ENCODE measurements at places on chromosomes 7 and 10. TPM values are rescaled to one million over a fixed set of nuclear protein-coding genes. Genes with fewer than 3 reads are reported as not detected.

GRCh38 chr10:43815181-43815885 is 166.7 kb upstream of the ZNF32 start:
- no peaks in the 10 kb centered on the region for H3K27me3 ChIP-seq
- no peak for DNase-seq
- H3K4me1 ChIP-seq, result no peaks in the 10 kb centered on the region
- H3K36me3 ChIP-seq, result no peaks in the 10 kb centered on the region
- H3K27ac ChIP-seq, result no peak overlapping the region
- H3K4me3 ChIP-seq, result no peak overlapping the region

DNA sequence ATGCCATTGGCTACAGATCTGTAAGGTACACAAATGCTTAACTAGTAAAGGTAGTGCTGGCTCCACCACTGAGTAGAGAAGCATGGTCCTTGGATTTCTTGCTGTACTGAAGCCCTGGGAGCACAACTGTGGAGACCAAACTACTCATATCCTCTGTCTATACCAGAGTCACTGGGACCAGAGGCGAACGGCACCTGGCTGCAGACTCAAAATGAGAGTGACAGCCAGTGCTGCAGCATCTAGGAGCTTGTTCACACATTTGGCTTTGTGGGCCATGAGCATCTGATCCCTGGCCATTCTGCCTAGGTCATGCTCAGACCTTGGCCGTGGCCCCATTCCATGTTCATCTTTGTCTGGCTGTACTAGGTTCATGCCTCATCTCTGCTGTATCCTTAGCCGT is 31.9 kb downstream of the LRRC18 start:
- no peaks in the 10 kb centered on the region for H3K27me3 ChIP-seq
- H3K4me1 ChIP-seq, result no peaks in the 10 kb centered on the region
- no peaks in the 10 kb centered on the region for H3K36me3 ChIP-seq
- DNase-seq, result peak; percentile 11
- H3K4me3 ChIP-seq, result no peak overlapping the region

DNA sequence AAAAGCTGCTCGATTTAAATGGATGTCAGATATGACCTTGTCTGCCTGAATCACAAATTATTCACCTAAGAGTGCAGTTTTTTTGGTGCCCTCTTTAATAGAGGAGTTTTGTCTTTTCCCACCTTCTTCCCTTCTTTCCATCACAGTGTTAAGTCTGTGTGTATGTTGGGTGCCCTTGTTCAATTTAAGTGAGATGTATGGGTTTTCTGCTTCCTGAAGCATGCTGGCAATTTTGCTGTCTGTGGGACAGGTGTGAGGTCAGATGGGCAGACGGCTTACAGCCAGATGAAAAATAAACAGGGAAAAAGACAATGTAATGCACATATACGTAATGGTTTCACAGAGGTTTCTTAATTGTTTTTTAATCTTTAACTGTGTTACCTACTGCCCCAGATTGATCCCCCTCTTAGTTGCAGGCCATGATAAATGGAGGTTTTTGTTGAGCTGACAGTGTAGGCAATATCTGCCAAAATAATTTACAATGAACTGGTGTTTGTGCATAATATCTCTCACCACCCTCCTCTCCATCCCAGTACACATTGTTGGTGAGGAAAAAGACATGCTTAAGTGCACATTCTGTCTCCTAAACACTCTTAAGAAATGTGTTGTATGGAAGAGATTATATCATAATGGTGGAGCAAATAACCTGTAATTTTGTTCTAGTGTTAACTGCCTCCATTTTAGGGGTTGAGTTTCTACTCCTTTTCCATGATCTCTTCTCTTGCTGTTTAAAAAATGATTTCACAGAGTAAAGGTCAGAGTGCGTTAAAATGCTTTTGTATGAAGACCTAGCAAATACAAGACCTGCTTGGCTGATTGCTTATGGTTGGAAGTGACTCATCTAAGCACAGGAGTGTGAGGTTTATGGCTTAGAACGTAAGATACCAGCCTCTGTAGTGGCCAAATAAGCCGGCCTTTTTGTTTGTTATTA is 123.9 kb downstream of the LRRC4 start:
- H3K4me3 ChIP-seq, result no peak overlapping the region
- no peaks in the 10 kb centered on the region for H3K36me3 ChIP-seq
- peak; percentile 86 for DNase-seq
- H3K27me3 ChIP-seq, result no peaks in the 10 kb centered on the region
- peaks cover 53% of the 10 kb centered on the region for H3K4me1 ChIP-seq
- H3K27ac ChIP-seq, result peak overlapping the region; percentile 61

DNA sequence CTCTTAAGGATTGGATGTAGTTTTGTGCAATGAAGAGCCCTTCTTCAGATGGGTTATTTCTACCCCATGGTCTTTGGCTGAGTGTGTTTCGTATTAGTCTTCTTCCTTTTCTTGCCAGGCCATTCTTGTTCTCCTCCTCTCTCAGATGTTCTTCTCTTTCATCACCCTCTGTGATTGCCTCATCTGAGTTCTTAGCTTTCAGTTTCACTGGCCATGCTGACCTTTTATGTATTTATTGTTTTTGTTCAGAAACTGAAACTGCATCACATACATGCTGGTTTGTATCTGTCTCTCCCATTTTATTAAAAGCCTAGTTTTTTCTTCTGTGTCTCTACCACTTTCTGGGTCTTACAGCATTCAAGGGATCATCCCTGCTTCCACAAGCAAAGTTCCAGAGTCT is 21.7 kb upstream of the PCGF5 start:
- H3K4me1 ChIP-seq, result peaks cover 14% of the 10 kb centered on the region
- peak; percentile 90 for DNase-seq
- no peaks in the 10 kb centered on the region for H3K27me3 ChIP-seq
- H3K4me3 ChIP-seq, result no peak overlapping the region

COL17A1 gene
- 8.8 TPM for polyA plus RNA-seq

- no peaks in the 10 kb centered on the region for H3K4me1 ChIP-seq
- no peak overlapping the region for H3K4me3 ChIP-seq
- H3K27ac ChIP-seq, result no peak overlapping the region
- H3K27me3 ChIP-seq, result no peaks in the 10 kb centered on the region
- H3K36me3 ChIP-seq, result no peaks in the 10 kb centered on the region
These were observed 126.6 kb downstream of the EMX2 start for GRCh38 chr10:117669122-117669521.

GRCh38 chr10:132394936-132395703 is 1.9 kb upstream of the PWWP2B start:
- peak overlapping the region; percentile 49 for H3K4me3 ChIP-seq
- H3K27ac ChIP-seq, result peak overlapping the region; percentile 83
- peaks cover 49% of the 10 kb centered on the region for H3K4me1 ChIP-seq
- DNase-seq, result no peak

Measured in large intestine (tissue), 12 donors.